Stimulated activated CD8-positive, alpha-beta memory T cell treated with anti-CD3 and anti-CD28 coated beads, Interleukin-4, amount 100 ng/mL, for 1 hour (primary cell): ENCODE measurements at places on chromosomes 4 and X.

- no peak for DNase-seq
These were observed 53.1 kb downstream of the IGSF1 start for GRCh38 chrX:131235768-131236545.

DNA sequence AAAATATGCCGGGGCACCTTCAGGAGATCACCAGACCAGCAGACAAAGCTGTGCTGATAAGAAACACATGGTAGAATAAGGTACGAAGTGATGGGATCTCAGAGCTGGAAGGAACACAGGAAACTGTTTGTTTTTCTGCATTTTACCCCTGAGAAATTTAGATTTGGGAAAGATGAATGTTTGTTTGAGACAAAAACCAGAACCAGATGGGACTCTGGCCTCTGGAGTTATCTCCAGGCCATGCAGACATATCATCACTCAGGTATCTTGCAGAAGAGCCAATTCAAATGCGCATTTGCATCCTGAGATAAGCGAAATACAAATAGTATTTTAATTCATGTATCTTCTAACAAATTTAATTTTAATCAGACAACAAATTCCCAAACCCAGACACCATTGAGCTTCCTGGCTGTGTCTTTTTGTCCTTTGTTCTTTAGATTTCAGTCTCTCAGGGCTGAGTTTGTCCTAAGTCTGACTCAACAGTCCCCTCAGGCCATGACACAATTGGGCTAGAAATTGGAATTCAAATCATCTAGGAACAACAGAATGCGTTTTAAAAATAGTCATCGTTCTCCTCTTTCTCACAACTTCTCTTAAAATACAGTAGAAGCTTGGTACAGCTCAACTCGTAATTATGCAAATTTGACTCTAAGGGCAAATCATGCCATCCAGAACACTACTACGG, 159.0 kb downstream of the PACRGL start:
- DNase-seq = no peak

GRCh38 chrX:13223868-13224567, 95.8 kb downstream of the ATXN3L start:
- DNase-seq = no peak

GRCh38 chrX:152821145-152821765, 9.3 kb downstream of the CETN2 start:
- no peak for DNase-seq
